Neural crest cell (in vitro differentiated cells): ENCODE measurements at places on chromosomes 2 and 18.

- DNase-seq: no peak
These were observed 64.9 kb upstream of the KLHL29 start for GRCh38 chr2:23320058-23320457.

GRCh38 chr2:60948161-60948560 is 66.8 kb downstream of the REL start:
- no peak for DNase-seq

- DNase-seq: no peak
These were observed 22.6 kb downstream of the EIPR1 start for GRCh38 chr2:3354986-3355385.

DNA sequence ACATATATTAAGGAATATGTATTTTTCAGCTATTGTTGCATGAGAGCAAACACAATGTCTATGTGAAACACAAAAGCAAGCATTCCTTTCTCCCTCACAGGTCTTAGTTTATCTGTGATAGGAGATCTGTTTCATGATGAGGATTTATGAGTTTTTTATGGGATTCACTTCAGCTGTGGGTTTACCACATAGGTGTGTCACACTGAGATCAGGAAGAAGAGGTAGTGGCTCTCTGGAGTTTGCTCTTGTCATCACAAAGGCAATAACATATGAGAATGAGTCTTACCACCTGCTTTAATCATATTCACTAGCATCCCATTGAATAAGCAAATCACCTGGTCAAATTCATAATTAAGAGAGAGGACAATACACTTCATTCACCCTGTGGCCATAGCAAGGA is 960.3 kb upstream of the SLC39A10 start:
- DNase-seq: no peak

GRCh38 chr2:58917596-58917995 is 676.5 kb upstream of the FANCL start:
- no peak for DNase-seq

DNA sequence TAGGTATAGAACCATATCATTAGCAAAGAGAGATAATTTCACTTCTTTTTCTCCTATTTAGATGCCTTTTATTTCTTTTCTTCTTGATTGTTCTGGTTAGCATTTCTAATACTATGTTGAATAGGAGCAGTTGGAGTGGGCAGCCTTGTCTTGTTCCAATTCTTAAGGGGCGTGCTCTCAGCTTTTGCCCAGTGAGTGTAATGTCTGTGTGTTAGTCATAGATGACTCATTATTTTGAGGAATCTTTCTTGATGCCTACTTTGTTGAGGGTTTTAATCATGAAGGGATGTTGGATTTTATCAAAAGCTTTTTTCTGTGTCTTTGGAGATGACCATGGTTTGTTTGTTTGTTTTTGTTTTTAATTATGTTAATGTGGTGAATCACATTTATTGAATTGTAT is 1453.1 kb upstream of the SLC39A10 start:
- no peak for DNase-seq

DNA sequence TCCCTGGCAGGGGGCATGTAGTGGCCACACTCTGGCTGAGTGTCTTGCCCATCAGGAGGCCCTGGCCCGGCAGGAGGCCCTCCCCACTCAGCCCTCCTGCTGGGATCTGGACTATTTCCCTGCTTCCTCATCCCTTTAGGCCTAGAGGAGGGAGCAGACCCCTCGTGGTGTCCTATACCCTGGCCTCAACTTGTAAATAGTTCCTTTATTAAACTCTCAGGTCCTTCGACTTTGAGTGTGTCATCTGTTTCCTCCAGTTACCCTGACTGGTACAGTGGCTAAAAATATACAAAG is 166.7 kb upstream of the GLI2 start:
- DNase-seq: no peak
